Melanocyte of skin (primary cell): ENCODE measurements at places on chromosomes 1 and 21. TPM values are rescaled to one million over a fixed set of nuclear protein-coding genes. Genes with fewer than 3 reads are reported as not detected.

The ESRRG gene
- total RNA-seq, result under 0.01 and 0.73 TPM in 2 replicates

The GABRD gene
- not detected in 2 replicates for total RNA-seq

The TMEM54 gene
- total RNA-seq, result 29.8 and 33.4 TPM in 2 replicates

The ALDH9A1 gene
- 74.0 and 131 TPM in 2 replicates for total RNA-seq

The HSD3B1 gene
- total RNA-seq, result not detected in 2 replicates

The ADGRL2 gene
- total RNA-seq, result under 0.01 and 2.2 TPM in 2 replicates

The KLF17 gene
- 0.15 TPM in 1 of 2 replicates, not detected in the other for total RNA-seq

The TMEM50B gene
- total RNA-seq, result 22.3 and 26.8 TPM in 2 replicates

The SPRR5 gene
- not detected in 2 replicates for total RNA-seq

The TRIM67 gene
- total RNA-seq, result not detected in 2 replicates

The TNFRSF25 gene
- total RNA-seq, result under 0.01 TPM in 1 of 2 replicates, not detected in the other

The TGFB2 gene
- total RNA-seq, result 5.5 TPM in 2 replicates

The ZNF697 gene
- total RNA-seq, result 31.3 and 35.3 TPM in 2 replicates

The ARHGAP30 gene
- total RNA-seq, result under 0.01 TPM in 2 replicates
